ENCODE measurements at places on chromosomes 4 and X. TPM values are rescaled to one million over a fixed set of nuclear protein-coding genes. Genes with fewer than 3 reads are reported as not detected.

Gene LEF1
- total RNA-seq: 0.28 TPM

Gene PIR
- total RNA-seq: 56.9 TPM

DNA sequence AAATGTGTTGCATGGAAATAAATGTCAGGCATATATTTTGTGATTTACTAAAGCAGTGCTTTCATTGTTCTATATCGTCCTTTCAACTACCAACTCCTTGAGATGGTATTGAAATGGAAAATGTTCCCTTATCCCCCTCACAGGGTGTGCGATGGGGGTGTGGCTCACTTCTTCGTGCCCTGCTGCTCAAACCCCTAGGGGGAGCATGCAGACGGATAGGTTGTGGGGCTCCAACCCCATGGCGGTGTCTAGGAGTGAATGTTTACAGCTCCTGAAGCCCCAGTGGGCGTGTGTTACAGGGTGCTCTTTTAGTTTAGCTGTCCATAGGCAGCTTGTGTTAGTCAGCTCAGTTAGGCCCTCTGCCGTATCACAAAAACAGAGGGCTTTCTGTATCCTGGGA, 287.7 kb upstream of the EMCN start:
- DNase-seq: no peak

- no peak for DNase-seq
Observed at GRCh38 chr4:6386091-6386490, 86.3 kb downstream of the PPP2R2C start.

DNA sequence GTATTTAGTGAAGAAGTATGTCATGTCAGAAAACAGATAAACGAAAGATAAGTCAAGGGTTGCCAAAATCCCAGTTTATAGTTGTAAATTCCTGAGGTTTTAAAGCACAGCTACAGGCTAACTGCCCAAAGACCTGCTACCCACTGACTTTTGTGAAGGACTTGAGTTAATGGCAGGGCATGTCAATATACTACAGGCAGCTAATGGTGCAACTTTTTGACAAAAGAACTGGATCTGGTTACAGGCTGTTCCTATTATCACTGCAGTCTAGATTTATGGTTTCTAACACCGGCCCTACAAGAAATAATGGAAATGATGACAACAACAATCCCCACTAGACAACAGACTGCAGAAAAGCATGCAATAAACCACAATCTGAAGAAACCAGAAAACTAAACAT, 6.4 kb downstream of the SCML2 start:
- no peak for DNase-seq

Data from H7 (cell line).